Islet precursor cell (in vitro differentiated cells): ENCODE measurements at places on chromosomes 12 and 14.

GRCh38 chr12:11460343-11461023 lies 65.1 kb upstream of the PRB2 start:
- no peak for DNase-seq

- no peak for DNase-seq
Measured at GRCh38 chr12:83666690-83667089, 980.0 kb downstream of the TMTC2 start.

GRCh38 chr12:126369487-126370463 lies 1304.5 kb downstream of the AACS start:
- no peak for DNase-seq

DNA sequence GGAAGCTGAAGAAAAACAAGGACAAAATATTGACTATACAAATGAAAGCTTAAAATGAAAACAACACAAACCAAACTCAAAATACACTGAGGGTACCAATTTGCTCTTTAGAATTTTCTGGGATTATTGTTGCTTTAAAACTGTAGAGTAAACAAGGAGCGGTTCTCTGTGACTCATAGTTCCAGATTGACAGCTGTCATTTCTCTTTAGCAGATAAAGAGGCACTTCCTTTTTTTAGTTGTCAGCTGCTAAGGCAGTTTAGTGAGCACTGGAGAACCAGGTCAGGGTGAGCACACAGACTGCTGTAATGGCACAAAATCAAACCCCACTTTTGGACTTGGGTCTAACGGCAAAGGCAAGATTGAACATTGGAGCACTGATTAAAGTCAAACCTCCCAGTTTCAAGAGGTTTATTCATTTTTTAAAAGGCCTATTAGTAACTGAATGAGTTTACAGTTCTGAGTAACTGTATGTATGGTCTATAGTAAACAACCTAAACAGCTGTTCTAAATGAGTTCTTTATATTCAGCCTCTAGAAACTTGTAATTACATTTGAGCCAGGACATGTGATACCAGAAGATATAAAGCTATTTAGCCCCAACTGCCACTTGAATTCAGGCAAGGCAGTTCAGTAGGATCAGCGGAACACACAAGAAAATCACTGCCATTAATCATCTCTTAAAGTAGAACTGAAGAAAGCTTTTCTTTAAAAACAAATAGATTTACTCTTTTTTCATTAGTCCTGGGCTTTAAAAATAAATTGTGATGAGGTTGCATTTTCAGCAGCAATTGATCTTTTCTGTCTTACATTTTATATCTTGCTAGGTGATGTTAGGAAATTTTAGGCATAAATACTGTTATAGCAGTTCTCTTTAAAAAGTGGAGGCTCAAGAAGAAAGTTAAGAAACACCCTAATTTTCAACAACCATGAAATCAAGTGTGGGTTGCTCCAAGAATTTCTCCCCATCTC lies 71.7 kb upstream of the PRICKLE1 start:
- DNase-seq: no peak

DNA sequence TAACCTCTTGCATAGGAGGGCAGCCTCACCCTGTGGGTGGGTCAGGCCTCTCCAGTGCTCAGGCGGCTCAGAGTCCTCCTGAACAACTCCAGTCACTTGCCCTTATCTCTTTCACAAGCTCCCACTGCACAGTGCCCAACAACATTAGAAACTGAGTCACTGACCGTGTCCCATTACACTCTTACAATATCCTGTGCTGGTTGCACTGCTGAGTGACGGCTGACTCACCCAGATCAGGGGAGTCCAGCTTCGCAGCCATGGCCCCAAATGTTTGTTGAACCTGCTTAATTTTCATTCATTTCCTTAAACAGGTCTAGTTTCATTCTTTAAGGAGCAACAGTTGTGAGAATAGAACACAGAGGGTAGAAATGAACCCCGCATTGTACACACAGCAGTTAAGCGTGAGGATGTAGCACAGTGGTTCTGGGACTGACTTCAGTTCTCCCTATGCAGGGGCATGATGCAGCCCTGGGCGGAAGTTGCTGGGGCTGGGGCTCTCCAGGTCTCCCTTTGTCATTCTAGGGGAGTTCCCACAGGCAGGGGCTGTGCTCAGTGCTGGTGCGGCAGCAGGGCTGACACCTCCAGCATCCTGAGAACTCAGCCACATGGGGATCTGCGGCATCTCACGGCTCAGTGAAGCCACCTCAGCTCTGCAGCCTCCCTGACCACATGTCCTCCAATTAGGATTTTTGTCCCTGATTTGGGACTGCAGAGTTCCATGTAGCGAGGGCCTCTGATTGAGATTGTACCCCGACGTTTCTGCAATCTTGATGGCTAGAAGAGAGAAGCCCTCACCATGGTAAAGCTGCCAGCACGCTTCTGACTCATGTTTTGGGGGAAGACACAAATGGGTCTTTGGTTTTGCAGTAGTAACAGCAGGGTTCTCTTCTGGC lies 16.1 kb downstream of the GPR68 start:
- DNase-seq: no peak

- no peak for DNase-seq
Measured at GRCh38 chr12:1594006-1594260, 448 bp downstream of the FBXL14 start.

- no peak for DNase-seq
Measured at GRCh38 chr12:53182903-53183302, 2.2 kb upstream of the CSAD start.

DNA sequence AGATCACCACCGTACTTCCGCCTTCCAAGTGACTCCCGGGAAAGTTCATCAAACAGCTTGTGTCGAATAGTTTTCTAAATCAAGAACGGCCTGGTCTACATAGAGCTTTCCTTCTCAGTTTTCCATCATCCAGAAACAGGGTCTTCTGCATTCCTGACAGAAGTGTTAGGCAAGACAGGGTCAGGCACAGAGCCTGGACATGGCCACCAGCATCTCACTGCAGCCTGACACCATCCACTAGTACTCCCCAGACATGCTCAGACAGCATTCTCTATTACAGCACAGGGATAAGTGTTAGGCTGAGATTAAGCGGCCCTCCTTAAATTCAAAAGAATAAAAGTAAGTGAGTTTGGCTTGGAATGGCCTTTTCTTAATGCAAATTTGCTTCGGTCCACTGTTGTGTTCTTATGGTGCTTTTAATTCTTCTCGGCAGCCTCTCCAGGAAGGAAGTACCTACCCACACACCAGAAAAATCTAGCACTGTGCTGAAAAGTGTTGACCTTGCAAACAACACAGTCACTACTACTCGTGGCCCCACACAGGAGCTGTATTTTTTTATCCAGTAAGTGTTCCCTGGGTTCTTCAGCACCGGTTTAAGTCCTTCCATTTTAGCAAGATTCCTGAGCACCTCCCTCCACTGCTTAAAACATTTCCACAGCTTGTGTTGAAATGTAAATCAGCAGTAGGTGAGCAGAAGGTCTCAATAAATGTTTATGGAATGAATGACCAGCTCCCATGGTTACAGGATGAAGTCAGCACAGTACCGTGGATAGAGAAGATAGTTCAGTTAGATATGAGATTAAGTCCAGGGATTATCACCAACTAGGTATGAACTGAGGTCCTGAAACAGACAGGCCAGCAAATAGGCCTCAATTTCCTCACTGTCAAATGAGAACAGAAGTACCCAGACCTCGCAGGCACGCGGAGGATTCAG lies 44.1 kb downstream of the SETD3 start:
- peak; percentile 41 for DNase-seq

DNA sequence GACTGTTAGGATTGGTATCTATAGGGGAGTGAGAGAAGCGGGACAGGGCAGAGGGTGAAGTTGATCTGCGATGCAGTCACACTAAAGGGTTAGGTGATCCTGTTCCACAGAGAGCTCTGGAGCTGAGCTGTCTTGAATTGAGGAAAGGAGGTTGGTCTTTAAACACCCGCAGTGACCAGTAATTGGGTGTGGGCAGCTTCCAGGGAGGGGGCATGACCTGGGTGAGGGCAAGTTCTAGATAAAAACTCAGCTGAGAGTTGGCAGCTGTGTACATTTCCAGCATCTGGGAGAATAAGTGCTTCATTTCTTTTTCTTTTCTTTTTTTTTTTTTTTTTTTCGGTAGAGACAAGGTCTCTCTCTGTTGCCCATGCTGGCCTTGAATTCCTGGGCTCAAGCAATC lies 35.1 kb downstream of the RDH12 start:
- DNase-seq: no peak

DNA sequence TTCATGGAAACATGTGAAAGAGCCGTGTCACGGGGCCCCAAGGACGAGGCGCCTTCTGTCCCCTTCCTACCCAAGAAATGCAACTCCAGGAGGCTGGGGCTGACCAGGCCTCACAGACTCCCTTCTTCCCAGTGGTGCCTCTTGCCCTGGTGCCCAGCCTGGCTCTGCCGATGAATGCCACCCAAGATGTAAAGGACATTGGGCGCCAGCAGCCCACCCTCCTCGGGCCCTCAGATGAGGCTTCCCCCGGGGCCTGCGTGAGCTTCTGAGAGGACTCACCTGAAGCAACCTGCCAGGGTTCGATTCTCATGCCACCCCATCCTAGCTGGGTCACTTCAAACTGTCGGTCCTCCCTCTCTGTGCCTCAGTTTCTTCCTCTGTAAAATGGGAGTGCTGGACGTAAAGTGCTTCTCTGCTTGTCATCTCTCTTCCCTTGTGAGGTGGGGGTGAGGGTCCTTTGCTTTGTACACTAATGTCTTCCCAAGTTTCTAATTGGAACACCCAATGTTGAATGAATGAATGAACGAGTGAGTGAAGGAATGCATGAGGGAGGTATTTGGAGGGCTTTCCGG lies 10.8 kb downstream of the FAM222A start:
- no peak for DNase-seq

- DNase-seq: no peak
Measured at GRCh38 chr12:124479680-124480468, 87.5 kb downstream of the NCOR2 start.

- no peak for DNase-seq
Measured at GRCh38 chr12:54383041-54383609, 1.4 kb downstream of the ZNF385A start.

GRCh38 chr14:22798528-22798927 lies 16.7 kb downstream of the SLC7A7 start:
- no peak for DNase-seq

DNA sequence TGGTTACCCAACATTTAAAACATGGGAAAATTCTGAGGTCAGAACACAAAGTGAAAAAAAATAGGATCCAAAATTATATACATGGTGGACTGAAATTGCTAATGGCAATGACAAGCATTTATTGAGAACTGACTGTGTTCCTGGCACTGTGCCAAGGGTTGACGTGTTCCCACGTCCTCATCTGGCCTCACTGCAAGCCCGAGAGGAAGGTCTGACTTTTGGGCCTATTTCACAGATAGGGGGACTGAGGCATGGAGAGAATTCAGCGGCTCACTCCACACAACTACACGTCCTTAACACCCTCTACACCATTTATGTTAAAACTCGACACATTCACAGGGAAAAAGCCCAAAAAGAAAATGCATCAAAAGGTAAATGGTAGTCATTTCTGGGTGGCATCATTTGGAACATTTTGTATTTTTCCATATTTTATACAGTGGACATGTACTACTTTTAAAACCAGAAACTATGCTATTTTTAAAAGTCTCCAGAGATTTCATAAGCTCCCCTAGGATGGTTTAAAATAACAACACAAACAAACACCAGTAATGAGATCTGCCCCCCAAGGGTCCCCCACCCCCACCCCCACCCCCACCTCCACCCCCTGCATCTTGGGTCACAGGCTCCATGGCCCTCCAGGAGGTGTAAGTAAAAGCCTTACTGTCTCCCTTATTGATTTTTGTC lies 27.7 kb downstream of the CLMN start:
- DNase-seq: peak; percentile 21

DNA sequence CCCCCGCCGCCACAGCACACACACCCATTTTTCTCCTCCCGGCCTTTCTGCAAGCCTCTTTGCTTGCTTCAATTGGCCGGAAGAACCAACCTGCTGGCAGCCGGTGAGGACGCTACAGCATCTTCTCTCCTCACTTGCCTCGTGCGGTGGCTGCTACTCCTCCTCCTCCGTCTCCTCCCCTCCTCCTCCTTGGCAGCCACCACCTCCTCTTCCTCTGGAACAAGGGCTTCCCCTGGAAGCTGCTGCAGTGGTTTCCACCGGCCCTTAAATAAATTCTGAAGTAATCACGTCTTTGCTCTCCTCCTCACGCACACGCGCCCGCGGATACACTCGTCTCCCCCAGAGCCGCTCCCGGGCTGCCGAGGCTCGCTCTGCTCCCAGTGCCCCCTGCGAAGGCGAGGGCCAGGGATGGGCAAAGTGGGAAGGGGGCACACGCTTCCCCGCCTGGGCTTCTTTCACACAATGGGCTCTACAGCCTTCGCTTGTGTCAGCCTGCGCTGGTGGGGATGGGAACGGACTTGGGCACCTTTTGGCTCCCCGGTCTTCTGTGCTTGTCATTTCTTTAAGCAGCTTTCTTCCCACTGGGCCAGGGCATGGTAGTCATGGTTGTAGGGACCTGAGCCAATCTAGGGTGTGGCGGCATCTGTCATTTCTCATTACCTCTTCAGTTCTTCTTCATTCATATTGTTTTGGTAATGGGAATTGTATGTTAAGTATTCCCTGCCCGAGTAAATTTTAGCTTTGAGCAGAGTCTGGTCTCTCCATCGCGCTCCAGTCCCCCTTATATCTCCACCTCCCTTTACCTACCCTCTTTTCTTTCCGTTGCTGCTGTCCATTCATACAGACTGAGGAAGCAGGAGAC lies at the start of gene PPFIA2:
PPFIA2 (minus strand) TSS at position 161 of the 862 bp plus-strand sequence.
- peak; percentile 82 for DNase-seq

GRCh38 chr12:27970401-27971120 lies 2.0 kb downstream of the PTHLH start:
- DNase-seq: peak; percentile 79

- DNase-seq: no peak
Measured at GRCh38 chr12:45713078-45713477, 16.4 kb upstream of the ARID2 start.

- no peak for DNase-seq
Measured at GRCh38 chr14:51006324-51006723, 62.0 kb upstream of the PYGL start.

- DNase-seq: no peak
Measured at GRCh38 chr12:62679608-62680007, 213.0 kb downstream of the MON2 start.

GRCh38 chr14:94172545-94172944 lies 1.6 kb upstream of the PPP4R4 start:
- no peak for DNase-seq

DNA sequence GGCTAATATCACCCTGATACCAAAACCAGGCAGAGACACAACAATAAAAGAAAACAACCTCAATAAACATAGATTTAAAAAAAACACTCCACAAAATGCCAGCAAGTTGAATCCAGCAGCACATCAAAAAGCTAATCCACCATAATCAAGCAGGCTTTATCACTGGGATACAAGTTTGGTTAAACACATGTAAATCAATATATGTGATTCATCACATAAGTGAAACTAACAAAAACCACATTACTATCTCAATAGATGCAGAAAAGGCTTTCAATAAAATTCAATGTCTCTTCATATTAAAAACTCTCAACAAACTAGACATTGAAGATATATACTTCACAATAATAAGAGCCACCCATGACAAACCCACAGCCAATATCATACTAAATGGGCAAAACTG lies 17.0 kb upstream of the TAS2R14 start:
- DNase-seq: no peak
